HFF-Myc (cell line): ENCODE measurements at places on chromosomes 1 and 21.

DNA sequence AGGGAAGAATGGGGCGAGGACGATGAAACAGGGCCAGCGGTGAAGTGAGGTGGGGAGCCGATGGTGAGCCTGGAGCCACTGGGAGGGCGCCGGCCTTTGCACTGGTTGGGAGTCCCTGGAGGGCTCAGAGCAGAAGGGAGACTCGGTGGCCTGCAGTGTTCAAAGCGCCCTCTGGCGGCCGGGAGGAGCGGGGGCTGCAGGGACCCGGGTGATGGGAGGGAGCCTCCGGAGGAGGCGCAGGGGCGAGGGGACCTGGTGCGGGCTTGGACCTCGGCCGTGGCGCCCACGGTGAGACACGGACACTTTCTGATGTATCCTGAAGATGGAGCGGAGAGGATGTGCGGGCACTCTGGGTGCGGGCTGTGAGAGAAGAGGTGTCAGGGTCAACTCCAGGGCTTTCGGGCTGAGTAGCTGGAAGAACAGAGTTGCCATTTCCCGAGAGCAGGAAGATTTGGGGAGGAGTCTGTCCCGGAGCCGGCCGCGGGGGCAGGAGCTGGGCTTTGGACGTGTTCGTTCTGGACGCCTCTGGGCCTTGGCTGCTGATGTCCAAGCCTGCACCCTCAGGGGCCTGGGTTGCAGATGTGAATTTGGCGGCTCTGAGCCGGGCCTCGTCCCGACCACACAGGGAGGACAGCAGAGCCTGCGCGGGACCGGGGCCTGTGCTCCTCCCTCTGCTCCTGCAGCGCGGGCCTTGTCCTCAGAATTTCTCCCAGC, 29.7 kb downstream of the HEYL start:
- no peak for DNase-seq

DNA sequence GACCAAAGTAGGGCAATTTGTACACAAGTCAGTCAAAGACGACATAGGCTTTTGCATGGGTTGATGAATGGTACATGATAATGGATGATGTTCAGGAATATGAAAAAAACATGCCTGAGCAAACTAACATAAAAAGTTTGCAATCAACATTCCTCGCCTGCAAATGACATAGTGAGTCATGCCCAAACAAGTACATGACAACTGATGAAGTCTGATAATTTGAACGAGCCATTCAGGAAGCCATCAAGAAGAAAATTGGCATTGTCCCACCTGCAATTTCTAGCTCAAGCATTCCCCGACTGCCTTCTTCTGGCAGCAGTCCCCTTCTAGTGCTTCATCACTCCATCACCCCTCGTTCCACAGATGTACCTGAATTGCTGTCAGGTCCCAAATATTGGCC, 118.4 kb upstream of the NR5A2 start:
- DNase-seq, result no peak

GRCh38 chr1:182784556-182785171, 4.9 kb upstream of the NPL start:
- DNase-seq, result no peak

- DNase-seq, result no peak
Observed at GRCh38 chr21:45086337-45086958, 12.1 kb downstream of the ADARB1 start.

DNA sequence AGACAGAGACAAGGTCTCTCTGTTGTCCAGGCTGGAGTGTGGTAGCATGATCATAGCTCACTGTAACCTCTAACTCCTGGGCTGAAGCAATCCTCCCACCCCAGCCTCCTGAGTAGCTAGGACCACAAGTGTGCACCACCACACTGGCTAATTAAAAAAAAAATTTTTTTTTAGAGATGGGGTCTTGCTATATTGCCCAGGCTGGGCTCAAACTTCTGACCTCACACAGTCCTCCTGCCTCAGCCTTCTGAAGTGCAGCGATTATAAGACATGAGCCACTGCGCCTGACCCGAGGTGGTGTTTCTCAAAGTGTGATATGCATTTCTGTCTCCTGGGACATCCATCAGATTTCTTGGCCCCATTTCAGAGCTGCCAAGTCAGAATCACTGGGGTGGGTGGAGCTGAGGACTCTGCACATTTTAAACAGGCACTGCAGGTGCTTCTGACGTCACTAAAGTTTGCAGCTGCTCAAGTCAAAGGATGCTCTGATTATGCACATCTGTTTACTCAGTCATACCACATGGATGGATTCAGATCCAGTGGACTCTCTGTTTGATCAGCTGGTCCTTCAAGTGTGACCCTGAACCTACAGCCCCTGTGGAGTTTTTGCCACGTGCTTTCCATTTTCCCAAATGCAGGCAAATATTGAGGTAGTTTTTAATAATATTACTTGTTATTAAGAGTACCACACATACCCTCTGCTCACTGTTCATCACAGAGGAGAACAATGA, 21.4 kb downstream of the TGFB2 start:
- no peak for DNase-seq
